SJSA1 (cell line): ENCODE measurements at places on chromosomes 2 and 18.

GRCh38 chr2:239603411-239604356 is 202.9 kb upstream of the HDAC4 start:
- no peak for DNase-seq

GRCh38 chr18:22250591-22250996 is 81.2 kb downstream of the GATA6 start:
- no peak for DNase-seq

GRCh38 chr2:182591774-182592173 is 124.3 kb upstream of the DNAJC10 start:
- DNase-seq = no peak

DNA sequence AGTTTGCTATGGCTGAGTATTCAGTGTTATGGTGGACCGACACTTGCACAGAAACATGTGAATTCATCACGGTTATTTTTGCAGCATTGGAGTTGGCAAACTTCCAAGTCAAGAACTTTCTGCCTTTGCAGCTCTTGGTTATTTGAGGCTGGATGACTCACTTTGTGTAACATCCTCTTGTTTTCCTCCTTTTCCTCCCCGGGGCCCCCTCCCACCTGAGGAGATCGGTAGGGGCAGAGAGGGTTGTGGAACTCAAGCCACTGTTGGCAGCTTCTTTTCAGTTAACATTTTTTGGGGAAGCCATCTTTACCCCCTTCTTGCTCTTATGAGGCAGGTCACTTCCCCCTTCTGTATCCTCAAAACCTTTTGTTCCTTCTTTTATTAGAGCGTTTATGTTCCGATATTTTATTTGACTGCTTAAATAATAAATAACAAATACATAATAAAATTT is 48.6 kb downstream of the DDX1 start:
- DNase-seq = peak; percentile 23

DNA sequence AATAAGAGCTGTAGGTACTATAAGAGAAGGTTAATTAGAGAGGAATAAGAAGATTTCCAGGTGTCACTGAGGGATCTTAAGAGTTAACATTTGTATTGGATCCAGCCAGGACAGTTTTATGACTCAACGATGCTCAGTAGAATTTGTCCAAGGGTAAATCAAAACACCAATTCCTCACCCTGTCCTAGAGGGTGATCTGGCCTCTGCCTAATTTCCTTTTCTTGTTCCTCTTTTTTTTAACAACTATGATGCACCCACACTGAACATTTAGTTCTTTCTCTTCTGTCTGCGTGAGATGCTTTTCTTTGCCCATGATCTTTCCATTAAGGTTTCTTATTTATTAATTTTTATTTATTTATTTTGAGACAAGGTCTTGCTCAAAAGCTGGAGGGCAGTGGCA is 92.0 kb downstream of the PMS1 start:
- no peak for DNase-seq

- DNase-seq = no peak
These were observed 74.5 kb downstream of the SPRED2 start for GRCh38 chr2:65357959-65358294.

DNA sequence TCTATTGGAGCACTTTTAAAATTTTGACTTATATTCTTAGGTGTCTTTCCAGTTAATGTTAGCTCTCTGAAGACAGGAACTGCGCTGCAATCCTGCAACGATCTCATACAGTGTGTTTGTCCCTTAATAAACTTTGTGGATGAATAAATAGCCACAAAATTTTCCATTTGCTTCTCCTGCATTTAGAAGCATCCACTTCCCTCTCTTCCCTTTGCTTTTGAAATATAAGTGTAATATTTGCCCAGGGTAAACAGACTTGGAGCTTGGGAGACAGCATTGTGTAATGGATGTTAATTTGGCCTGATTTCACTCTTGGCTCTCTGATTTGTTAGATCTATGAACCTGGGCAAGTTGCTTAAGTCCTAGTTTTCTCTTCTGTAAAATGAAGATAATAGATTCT is 58.2 kb upstream of the CD28 start:
- no peak for DNase-seq

GRCh38 chr2:121519732-121520640 is 10.7 kb upstream of the RNU4ATAC start:
- DNase-seq = no peak

- no peak for DNase-seq
These were observed 43.3 kb downstream of the PXDN start for GRCh38 chr2:1701020-1701419.

DNA sequence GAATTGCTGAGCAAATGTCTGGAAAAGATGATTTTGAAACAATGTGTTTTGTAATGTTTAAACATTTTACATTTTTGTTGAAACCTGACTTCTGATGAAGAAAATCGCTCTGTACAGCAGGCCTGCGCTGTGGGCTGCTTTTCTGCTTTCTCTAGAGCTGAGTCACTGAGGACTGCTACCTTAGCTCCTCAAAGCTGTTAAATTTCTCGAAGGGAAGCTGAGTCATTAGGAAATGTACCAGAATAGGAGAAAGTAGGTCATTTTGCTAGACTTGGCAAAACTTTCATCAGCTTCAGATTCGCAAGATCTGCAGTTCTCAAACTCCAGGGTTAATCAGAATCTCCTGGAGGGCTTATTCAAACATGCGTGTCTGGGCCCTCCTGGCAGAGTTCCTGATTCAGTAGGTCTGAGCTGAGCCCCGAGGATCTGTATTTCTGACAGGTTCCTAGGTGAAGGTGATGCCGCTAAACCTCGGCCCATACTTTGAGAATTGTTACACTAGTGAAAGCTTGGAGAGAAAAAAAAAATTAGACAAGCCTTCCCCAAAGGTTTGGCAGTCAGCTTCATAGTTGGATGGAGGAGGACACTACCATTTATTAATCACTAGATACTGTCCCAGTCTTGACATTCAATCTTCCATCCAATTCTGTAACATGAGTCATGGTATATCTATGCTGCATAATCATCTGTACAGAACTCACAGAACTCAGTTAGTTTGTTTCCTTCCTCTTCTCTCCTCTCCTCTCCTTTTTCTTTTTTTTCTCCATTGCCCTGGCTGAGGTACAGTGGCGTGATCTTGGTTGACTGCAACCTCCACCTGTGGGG is 297.6 kb downstream of the PARD3B start:
- peak; percentile 70 for DNase-seq

- DNase-seq = peak; percentile 91
These were observed at the start of gene MYL12B for GRCh38 chr18:3261373-3262233. MYL12B (plus strand) TSS chr18:3262133; CDS start chr18:3272899, 10,766 bp downstream.

- no peak for DNase-seq
These were observed 25.6 kb downstream of the ARHGAP28 start for GRCh38 chr18:6755107-6755506.

DNA sequence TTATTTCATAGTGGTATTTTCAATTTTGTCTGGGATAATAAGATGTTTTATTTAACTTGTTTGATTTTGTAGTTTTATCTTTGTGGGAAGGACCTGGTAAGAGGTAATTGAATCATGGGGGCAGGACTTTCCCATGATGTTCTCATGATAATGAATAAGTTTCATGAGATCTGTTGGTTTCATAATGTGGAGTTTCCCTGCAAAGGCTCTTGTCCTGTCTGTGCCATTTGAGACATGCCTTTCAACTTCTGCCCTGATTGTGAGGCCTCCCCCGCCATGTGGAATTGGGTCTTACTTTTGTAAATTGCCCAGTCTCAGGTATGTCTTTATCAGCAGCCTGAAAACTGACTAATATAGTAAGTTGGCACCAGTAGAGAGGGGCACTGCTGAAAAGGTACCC is 77.8 kb upstream of the ARHGAP15 start:
- DNase-seq = no peak

DNA sequence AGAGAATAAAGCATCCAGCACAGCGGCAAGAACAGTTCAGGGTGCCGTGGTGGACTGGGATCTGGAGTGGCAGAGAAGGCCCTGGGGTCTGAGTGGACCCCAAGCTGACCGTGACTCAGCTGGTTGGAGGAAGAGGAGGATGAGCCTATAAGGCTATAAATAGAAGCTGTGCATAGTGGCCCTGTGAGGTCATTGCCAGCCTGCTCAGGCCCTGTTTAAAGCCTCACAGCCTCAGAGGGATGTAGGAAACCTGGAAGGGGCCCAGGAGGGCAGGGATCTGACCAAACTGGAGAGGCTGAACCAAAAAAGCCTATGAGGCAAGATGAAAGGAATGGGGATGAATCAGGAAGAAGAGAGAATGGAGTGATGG is 11.3 kb upstream of the DES start:
- no peak for DNase-seq

- DNase-seq = no peak
These were observed 84.0 kb downstream of the USP40 start for GRCh38 chr2:233482616-233483015.

GRCh38 chr2:104028061-104028460 is 825.9 kb upstream of the POU3F3 start:
- DNase-seq = no peak

- DNase-seq = no peak
These were observed 156.1 kb downstream of the DYSF start for GRCh38 chr2:71609441-71609840.

DNA sequence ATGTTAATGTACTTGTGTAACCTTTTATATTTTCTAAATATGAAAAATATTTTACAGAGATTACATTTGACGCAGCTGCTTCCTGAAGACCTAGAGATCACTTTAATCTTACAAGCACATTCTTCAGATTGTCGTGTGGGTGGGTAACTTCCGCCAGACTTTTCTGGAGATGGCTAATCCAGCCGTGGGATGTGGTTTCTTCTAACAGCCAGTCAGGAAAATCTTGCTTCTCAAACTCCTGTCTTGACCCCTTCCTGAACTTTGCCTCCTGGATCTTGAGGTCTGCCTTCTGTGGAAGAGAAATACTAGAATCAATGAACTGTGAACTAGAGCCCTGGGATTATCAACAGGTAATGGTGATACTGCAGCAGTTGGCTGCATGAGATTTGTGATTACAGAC is 401.6 kb upstream of the TNP1 start:
- DNase-seq = no peak

DNA sequence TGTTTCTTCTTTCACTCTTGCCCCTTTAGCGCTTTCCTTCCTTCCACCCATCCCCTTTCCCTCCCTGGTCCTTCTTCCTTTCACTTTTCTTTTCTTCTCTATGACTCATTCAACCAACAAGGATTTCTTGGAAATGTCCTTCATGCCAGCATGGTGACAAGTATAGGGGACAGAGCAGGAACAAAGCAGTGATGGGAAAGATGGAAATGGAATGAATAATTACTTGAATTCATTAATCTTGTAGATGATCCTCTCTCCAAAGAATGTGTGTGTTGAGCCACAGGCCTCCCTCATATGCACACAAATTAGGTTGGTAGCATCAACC is 1.5 kb downstream of the VAMP5 start:
- peak; percentile 87 for DNase-seq

DNA sequence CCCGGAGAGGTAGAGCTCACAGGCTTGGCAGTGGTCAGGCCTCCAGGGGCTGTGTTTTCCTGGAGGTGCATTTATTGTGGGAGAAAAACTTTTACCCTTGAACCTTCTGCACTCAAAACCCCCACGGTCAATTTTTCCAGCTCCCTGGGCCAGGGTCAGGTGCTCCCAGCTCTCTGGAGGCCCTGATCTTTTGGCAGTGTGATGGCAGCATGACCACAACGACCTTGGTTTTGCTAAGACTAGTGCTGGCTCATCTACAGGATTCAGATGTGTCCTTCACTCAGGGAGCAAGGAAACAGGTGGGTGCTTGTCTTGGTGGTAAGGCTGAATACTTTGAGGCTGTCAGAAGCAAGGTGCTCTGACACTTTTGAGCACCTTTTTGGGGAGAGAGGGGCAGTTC is 92.3 kb downstream of the CCDC93 start:
- DNase-seq = no peak

- DNase-seq = no peak
These were observed 359.6 kb upstream of the MC4R start for GRCh38 chr18:60732143-60732542.

DNA sequence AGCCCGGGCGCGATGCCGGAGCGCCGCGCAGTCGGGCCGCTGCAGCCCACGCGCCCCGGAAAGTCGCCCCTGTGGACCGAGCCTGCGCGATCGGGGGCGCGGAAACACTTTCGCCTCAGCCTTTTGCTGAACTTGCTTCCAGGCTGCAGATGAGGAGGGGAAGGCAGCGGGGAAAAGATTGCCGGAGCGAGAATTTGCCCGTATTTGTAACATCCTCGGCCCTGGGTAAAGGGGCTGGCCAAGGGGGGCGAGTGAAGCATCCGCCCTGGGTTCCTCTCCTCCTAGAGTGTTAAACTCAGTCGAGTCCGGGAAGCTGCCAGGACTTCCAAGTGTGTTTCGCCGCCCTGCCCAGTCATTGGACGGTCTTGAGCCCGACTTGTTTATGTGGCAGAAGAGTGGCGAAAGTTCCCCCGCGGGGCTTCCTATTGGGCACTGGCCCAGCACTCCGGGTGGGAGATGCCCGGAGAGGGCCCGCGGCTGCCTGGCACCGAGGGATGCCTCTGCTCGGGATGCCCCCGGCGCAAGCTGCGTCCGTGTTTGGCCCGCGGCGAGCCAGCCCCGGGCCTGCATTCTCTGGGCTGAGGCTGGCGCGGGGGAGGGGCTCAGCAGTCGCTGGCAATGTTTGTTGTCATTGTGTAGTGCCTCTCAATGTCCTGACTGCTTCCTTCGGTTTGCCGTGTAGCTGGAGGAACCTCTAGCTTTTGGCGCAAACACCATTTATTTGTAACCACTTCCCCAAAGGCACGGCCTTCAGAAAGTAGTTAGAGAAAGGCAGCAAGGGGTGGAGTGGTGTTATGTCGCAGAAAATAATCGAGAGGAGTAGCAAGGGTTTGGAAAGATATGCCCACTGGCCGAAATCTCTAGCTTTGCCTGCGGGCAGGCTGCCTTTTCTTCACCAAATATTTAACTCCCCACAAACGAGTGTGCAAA is 1.1 kb downstream of the CYBRD1 start:
- peak; percentile 84 for DNase-seq

DNA sequence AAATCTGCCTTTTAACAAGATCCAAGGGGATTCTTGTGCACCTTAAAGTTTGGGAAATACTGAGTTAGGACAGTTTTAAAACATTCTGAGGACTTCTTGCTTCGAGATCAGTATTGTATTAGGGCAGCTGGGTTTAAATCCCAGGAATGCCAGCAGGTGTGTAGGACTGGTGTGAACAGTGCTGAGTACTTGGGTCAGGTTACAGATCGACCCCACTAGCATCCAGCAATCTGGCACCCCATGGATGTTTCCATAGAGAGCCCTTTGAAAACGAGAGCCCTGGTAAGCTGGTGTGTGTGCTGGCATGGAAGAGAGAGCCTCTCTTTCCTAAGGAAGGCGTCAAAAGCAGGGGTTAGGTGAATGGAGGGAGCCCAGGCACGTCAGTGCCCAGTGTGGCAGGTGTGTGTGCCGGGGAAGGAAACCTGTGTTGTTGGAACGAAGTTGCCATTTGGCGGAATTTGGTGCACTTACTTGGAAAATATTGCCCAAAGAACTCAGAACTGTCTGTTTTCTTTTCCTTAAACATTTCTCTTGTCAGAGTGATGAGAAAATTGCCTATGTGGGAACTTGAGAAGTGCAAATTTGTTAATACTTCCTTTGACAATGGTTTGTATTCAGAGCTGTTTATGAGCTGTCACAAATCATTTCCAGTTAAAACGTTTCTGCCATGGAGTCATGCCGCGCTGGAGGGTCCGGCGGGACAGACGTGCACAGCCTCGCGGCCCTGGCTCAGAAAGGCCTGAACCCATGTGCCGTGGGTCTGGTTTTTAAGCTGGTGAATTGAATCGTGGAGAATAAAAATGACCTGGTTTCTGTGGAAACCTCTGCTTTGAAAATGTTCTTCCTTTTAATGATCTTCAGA is 38.1 kb downstream of the LDLRAD4 start:
- peak; percentile 32 for DNase-seq
